ENCODE measurements at places on chromosomes 16 and 17.
A peak's percentile ranks its signal among the peaks of the same experiment; 100 is the strongest.

- DNase-seq, result no peak
Measured at GRCh38 chr16:2371421-2371820, 30.9 kb upstream of the ABCA3 start.

GRCh38 chr17:82376042-82376730 lies 4.6 kb downstream of the UTS2R start:
- DNase-seq, result no peak

DNA sequence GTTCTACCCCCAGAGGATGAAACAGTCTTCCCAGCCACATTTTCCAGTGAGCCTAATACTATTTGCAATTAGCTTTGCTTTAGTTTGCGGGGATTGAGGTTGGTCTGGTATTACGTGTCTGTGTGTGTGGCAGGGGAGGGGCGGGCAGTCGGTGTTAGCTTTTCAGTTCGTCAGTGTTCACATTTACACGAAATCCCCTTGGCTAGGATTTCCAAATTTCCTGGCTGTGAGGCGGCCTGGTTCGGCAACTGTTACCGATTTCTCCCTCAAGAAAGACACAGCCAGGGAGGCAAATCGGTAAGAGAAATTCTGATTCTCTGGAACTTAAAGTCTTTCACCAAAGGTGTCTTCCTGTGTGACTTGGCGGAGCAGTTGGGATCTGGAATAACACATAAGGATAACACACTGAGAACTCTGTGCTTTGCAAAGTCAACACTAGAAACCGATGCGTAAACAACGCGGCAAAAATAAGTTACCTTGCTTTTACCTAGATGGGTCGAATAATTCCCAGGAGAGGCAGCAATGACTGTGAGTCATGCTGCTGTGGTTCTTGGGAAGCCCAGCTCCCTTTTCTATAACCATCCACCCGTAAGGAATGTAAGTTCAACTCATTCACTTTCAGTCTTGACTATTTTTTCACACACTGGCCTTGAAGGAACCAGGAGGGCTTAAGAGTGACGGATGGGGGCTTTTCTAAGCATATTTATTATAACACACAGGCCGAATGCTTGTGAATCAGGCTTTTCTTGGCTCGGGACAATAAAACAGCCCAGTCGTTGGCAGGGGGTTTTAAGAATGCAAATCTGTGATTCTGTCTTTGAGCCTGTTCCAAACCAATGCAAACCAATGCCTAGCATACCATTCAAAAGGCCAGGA lies 24.2 kb downstream of the GPRC5B start:
- peak; percentile 31 for DNase-seq

DNA sequence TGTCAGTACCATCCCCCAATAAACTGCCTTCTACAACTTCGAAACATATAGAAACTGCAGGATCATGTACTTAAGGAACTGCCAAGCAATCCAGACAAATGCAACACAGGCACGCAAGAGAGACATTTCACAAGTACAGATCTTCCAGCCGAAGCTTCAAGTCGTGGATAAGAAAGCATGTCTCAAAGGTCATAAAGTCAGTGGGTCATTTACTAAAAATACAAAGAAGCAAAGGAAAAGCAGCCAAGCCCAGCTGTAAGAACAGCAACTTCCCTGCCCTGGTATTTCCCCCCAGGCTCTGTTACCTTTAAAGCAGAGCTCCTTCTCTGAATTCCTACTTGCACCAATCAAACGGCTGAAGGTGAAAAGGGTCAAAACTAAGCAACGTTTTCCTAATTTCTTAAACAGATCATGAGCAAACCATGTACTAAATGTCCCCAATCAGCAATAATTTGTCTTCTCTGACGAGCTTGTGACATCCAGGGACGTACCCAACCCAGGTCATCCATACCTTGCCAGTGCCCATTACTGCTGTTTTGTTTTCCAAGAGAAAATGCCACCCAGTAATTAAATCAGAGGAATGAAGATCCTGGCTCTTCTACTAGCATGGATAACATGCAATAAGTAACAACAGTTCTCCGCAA lies 1.7 kb downstream of the AKTIP start:
- peak; percentile 56 for DNase-seq

GRCh38 chr17:42053731-42054500 lies 3.5 kb upstream of the C17orf113 start:
- no peak for DNase-seq

- no peak for DNase-seq
Measured at GRCh38 chr17:77867976-77868713, 90.4 kb upstream of the TNRC6C start.

- DNase-seq, result no peak
Measured at GRCh38 chr17:79520167-79521165, 90.4 kb downstream of the RBFOX3 start.

DNA sequence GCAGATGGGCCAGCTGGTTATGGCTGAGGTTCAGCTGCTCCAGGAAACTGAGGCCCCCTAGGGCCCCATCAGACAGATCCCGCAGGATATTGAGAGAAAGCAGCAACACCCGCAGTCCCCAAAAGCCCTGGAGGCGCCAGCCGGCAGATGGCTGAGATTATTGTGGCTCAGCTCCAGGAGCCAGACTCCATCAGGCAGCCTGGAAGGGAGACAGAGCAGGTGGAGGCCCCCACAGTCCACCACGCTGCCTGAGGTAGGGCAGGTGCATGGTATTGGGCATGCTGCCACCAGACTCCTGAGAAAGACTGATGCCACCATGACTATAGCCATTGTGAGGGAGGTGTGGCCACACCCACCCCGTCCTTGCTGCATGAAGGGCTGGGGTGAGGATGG lies 9.5 kb upstream of the TMEM101 start:
- DNase-seq, result no peak

DNA sequence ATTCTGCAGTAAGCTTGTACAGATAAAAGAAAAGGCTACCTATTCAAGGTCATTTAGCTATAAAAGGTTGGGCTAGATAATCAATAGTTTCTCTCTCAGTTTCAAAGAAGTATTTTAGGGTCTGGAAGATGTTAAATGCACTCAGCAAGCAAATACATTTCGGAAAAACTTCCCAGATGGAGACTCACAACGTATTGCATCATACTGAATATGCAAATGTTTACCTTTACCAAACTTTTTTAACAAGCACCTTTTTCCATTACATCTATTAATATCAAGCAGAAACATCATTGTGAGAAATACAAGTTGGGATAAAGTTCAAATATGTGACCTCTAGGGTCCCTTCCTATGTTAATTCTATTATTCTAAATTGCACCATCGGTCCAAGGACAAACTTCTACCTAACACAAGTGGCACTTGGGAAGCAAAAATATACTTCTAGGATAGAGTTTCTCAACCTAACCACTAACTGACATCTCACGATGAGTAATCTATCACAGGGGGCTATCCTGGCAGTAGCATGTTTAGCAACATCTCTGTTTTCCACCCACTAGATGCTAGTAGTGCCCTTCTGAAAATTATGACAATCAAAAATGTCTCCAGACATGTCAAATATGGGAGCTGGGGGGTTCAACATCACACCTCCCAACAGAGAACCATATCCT lies 14.5 kb downstream of the KANSL1 start:
- peak; percentile 58 for DNase-seq

DNA sequence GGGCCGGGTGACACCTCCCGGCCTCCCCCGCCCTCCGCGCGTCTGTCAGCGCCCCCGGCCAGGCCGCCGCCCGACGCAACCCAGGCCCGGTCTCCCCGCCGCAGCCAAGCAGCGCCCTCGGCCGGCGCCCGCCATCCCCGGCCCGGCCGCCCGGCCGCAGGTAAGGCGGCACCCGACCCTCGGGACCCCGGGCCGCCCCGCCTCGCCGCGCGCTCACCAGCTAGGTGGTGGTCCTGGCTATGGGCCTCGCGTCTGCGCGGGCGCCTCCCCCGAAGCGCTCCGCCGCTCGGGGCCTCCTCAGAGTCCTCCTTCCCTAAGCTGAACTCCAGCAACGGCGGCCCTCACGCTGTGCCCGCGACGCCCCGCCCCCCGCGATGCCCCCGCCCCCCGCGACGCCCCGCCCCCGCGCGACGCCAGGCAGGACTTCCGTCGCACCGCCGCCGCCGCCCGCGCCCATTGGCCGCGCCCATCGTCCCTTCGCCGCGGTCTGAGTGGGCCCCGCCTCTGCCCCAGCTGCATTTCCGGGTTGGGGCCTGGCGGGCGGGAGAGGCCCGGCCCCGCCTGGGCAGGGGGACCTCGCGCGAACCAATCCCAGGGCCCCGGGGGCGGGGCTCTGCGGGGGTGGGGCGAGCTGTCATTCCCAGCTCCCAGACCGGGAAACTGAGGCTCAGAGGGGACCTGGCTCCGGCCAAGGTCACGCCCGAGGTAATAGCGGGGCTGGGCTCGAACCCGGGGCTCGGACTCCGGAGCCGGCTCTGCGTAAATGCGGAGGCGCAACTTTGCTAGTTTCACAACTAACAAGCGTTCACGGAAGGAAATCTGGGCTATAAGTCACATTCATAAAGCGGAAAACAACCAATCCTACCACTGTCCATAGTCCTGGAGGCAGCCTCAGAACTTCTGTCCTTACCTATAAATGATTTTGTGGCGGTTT lies 9.0 kb upstream of the KCTD5 start:
- DNase-seq, result peak; percentile 95

DNA sequence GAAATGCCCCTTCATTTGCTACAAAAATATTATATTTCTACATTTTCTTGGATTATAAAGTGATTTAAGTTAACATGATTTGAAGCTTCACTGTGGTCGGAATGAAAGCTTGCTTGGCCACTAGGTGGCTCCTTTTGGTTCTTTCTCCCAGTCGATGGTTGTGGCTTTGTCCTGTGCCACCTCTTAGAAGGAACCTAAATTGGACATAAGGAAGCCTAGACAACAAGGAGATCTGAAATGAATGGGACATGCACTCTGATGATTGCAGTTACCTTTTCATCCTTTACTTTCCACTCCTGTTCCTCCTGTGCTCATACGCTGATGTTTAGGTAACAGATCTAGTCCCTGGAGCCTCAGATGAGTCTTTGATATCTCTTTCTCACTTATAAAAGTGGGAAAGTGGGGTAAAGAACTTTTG lies 39.2 kb downstream of the FTO start:
- DNase-seq, result peak; percentile 44

GRCh38 chr16:12486386-12486785 lies 317.3 kb downstream of the CPPED1 start:
- no peak for DNase-seq

- DNase-seq, result no peak
Measured at GRCh38 chr17:74337834-74338500, 11.9 kb downstream of the KIF19 start.

GRCh38 chr16:89094252-89094879 lies 714 bp downstream of the ACSF3 start:
- DNase-seq, result peak; percentile 22

DNA sequence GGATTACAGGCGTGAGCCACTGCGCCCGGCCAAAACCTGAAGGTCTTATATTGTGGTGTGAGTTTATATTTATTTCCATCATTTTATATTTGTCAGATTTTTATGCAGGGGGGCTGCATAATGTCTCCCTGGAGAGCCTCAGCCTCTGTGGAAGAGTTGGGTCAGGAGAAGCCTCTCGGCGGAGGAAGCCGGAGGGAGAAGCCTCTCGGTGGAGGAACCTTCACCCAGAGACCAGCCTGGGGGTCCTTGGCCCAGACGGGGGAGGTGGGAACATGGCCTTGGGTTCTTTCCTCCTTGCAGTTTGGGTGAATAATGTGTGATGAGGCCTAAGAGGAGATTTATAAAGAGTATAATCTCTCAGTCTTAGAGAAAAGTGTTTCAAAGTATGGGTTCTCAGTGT lies 22.4 kb upstream of the ZNF750 start:
- no peak for DNase-seq

GRCh38 chr17:2705888-2706795 lies 5.4 kb downstream of the CLUH start:
- DNase-seq, result no peak

DNA sequence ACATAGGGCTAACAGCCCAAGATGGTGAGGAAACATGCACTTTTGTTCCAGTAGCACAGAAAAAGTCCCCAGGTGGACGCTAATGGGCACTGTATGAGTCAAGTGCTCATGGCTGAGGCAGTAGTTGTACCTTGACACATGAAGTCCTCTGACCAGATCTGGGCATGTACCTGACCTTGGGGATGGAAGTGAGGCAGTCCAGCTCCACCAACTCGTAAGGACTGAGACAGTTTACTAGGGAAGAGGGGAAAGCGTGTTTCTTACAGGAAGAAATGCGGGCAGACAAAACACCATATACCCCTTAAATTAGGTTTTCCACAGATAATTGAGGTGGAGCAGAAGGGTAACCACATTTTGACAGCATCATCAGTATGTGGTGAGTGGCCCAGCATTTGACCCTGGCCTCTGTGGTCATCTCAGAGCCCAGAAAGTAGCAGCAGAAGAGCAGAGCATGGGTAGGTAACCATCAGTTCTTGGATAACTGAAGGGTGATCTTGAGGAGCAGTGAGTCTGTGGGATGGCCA lies 32.4 kb upstream of the METTL9 start:
- no peak for DNase-seq

GRCh38 chr16:4564661-4565267 lies 8.6 kb downstream of the C16orf96 start:
- no peak for DNase-seq

DNA sequence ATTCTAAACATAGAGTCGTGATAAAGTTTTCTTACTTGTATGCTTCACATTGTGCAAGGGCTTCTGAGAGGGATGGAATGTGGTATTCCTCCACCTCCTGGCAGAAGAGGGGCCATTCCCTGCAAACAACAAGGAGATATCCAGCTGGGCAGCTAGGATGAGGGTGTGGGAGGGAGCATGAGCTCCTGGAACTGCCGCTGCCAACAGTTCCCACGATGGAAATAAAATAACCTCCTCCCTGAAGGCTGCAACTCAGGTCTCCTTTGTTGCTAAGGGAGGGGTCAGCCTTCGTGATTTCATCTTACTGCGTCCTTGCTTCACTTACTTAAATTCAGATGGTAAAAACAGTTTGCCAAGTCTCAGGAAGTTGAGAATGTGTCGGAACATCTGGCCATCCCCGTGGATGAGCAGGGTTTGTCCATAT lies 15.6 kb downstream of the PLEKHG4 start:
- peak; percentile 80 for DNase-seq

GRCh38 chr17:6514371-6514770 lies 42.0 kb downstream of the PITPNM3 start:
- DNase-seq, result no peak

DNA sequence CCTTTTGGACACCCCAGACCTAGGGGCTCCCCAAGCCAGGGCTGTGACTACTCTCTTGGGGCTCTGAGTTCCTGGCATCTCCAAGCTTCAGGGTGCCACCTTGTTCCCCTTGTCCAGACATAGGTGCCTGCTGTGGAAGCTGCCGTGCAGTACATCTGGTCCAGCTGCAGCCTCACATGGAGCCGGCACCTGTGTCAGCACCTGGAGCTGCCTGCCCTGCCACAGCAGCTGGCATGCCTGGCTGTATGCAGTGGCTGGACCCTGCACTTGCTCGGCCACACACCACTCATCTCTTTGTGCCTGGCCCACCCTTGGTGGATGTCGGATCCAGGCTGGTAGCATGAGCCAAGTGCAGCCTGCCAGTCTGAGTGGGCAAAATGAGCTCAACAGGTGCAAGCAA lies 775.8 kb downstream of the CDH11 start:
- no peak for DNase-seq

GRCh38 chr16:77896415-77897128 lies 108.2 kb downstream of the VAT1L start:
- no peak for DNase-seq

- DNase-seq, result peak; percentile 96
Measured at GRCh38 chr16:30949650-30950515, 1.0 kb downstream of the ORAI3 start.

GRCh38 chr16:80265624-80266306 lies 275.0 kb upstream of the DYNLRB2 start:
- peak; percentile 44 for DNase-seq
